PC-9 (cell line): ENCODE measurements at places on chromosomes 12 and 14. TPM values are rescaled to one million over a fixed set of nuclear protein-coding genes. Genes with fewer than 3 reads are reported as not detected.

GRCh38 chr12:55017416-55017925, 2.3 kb upstream of the NEUROD4 start:
- no peak for DNase-seq

DNA sequence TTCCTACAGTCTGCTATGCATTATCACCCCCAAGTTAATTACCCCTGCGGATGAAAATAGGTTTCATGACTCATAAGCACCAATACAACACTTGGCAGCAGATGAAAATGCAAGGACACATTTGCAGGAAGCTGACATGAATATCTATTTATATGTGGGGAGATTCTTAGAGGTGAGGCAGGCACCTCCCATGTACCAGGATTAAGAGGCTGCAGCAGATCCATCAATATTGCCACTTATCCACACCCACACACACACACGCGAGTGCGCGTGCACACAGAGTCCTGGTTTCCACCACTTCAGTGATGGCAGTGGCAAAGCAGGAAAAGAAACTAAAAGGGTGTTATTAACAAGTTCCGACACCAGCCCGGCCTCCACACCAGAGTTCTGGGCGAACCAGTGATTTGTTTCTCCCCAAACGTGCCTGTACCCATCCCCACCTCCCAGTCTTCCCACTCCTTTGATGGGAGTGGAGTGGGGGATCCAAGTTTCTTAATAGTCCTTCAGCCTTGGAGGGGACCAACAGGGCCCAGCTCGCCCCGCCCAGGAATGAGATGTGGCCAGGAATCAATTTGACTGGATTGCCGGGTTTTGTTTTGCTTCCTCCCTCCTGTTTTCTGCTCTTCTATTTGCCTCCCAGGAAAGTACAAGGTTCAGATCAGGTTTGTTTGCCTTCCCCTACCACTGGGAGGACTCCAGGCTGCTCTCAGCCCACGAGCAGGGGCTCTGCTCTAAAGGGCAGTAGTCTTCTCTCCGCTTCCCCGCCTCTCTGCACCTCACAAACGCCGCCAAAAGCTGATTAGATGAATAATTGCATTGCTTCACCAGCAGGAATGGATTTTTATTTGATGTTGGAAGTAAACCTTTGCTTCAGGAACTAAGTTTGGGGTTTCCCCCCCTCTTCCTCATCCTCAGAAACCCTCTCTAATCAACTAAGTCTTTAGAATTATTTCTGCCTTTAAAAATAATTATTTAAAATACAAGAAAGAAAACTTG, 5.2 kb downstream of the IRF2BPL start:
- DNase-seq = peak; percentile 61

DNA sequence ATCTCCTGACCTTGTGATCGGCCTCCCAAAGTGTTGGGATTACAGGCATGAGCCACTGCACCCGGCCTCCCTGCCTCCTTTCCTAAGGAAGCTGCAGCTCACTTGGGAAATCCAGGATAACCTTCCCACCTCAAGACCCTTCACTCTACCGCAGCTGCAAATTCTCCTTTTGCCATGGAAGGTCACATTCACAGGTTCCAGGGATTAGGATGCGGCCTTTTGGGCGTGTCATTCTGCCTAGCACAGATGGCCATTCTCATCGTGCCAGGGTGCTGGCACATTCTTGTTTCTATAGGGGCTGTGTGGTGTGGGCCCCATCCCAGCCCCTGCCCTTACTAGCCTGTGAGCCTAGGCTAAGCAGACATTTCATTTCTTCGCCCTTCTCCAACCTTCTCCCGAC, 219.9 kb downstream of the CHST11 start:
- DNase-seq = no peak

IRAK3 gene
- total RNA-seq = 0.07 TPM in 1 of 2 replicates, not detected in the other

- no peak for DNase-seq
These were observed 525 bp downstream of the RNU6-8 start for GRCh38 chr14:32202491-32202997.

GRCh38 chr12:12590961-12591360, 20.7 kb upstream of the CREBL2 start:
- DNase-seq = no peak

NIN gene
- total RNA-seq = 34.3 and 36.5 TPM in 2 replicates

GRCh38 chr12:55666508-55666907, 29.8 kb downstream of the OR10P1 start:
- DNase-seq = no peak

DNA sequence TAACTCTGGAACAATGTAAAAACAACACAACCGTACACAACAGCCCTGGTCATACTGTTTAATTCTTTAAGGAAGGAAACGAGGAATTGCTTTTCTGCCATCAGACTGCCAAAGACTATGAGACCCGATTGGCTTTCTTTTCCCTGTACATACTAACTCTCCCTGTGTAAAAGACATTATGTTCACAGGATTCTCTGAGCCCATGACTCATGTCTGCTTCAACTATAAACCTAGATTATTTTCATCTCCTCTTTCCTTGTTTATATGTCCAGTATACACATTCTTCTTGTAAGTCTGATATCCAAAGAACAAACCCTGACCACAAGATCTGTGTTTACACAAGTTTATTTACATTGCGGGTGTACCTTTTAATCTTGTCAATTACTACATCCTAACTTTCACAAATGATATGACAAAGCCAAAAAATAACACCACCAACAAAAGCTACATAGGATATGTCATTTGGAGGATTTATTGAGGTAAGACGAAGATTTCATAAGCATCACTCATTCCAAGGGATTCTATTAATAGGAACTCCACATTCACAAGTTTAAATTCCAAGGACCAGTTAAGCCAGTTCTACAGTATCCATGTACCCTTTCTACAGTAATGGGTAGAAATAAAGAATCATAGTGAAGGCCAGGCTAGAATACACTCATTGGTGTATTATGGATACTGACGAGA, 67.3 kb downstream of the STXBP6 start:
- peak; percentile 2 for DNase-seq

DNA sequence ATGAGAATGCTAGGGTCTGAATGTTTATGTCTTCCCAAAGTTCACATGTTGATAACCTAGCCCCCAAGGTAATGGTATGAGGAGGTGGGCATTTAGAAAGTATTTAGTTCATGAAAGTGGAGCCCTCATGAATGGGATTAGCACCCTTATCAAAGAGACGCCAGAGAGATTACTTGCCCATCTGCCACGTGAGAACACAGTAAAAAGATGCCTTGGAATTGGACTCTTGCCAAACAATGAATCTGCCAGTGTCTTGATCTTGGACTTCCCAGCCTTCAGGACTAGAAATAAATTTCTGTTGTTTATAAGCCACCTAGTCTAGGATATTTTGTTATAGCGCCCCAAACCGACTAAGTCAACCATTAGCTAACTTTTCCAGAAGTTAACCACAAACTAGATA, 92.0 kb upstream of the SLC38A4 start:
- DNase-seq = no peak

SERPINA1 gene
- total RNA-seq = not detected in 2 replicates

IL23A gene
- 2.9 and 3.0 TPM in 2 replicates for total RNA-seq

DNA sequence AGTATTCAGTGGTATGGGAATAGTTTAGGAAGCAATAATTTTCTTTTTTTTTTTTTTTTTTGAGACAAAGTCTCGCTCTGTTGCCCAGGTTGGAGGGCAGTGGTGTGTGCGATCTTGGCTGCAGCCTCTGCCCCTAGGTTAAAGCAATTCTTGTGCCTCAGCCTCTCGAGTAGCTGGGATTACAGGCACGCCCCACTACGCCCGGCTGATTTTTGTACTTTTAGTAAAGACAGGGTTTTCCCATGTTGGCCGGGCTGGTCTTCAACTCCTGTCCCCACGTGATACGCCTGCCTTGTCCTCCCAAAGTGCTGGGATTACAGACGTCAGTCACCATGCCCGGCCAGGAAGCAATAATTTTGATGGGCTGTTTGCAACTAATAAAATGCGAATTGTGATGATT, 62.1 kb downstream of the ATG14 start:
- DNase-seq = no peak
